ENCODE measurements at places on chromosomes 7 and 10.
A peak's percentile ranks its signal among the peaks of the same experiment; 100 is the strongest.

DNA sequence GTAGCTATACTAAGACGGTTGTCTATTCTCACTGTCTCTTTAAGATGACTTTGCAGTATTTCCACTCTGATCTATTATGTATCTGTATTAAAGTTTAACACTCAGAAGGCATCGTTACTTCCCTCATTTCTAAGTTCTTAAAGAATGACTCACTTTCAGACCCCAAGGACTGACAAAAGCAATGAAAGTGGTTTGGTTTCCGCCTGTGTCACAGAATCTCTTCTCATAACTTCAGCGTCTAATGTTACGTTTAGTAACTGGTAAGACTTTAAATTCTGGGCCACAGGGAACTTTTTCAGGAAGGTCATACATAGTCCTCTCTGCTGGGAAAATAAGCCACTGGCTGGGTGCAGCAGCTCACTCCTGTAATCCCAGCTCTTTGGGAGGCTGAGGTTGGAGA, 892.0 kb upstream of the AUTS2 start:
- no peak for DNase-seq

- DNase-seq, result no peak
Observed at GRCh38 chr10:110613341-110613995, 30.7 kb upstream of the RBM20 start.

GRCh38 chr7:105879782-105880181, 3.4 kb upstream of the ATXN7L1 start:
- no peak for DNase-seq

DNA sequence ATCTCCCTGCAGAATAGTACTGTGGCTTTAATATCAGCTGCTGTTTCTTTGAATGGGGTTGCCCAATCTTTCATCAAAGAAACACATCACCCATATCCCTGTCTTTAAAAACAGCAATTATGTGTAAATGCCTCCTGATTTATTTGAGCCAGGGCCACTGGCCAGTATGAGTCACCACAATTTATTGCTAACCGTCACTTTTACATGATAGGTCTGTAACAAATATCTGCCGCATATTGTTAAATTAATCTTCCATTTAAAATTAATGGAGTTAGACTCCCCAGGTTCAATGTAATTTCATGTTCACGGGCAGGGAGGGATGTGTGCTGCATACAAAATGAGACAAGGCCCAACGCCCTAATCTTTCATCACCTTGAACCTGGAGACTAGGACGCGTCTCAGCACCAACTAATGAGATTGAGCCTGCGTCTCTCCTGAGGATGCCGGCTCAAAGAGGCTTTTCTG, 673.4 kb downstream of the AUTS2 start:
- DNase-seq, result no peak

DNA sequence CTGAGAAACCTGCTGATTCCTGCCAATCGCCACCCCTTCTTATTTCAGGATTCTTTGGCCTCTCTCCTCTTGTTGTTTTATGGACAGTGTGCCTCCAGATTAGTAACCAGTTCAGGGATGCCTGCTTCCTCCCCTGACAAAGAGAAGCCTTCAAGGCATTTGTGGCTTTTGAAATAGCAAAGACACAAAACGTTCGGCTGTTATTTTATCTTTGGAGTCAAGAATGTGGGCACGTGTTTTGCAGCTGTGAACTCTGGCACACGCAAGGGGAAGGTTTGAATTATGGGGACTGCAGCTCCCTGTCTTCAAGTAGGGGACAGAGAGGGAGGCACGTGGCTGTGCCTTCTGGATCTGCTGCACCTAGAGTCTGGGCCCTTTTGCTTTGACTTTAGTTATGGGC, 157.9 kb upstream of the GRB10 start:
- DNase-seq, result no peak

DNA sequence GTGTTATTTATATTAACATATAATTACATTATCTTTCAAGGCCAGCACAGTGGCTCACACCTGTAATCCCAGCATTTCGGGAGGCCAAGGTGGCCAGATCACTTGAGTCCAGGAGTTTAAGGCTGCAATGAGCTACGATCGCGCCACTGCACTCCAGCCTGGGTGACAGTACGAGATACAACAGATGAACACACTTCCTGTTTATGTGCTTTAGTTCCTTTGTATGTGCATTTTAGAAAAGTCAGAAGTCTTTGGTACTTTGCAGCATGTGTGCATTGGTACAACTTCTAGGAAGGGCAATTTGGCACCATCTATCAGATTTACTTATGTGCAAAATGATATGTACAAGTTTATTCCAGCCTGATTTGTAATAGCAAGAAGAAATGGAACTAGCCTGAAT, 13.3 kb downstream of the SLC35G1 start:
- no peak for DNase-seq

- no peak for DNase-seq
Observed at GRCh38 chr7:73521636-73522104, 423 bp downstream of the BAZ1B start.

GRCh38 chr7:85232068-85232467, 45.2 kb upstream of the SEMA3D start:
- no peak for DNase-seq

GRCh38 chr7:13327669-13328068, 640.2 kb downstream of the ARL4A start:
- no peak for DNase-seq

- no peak for DNase-seq
Observed at GRCh38 chr10:12908773-12909172, 92.7 kb downstream of the CCDC3 start.

GRCh38 chr10:5563321-5563961, 38.7 kb downstream of the CALML3 start:
- peak; percentile 8 for DNase-seq

DNA sequence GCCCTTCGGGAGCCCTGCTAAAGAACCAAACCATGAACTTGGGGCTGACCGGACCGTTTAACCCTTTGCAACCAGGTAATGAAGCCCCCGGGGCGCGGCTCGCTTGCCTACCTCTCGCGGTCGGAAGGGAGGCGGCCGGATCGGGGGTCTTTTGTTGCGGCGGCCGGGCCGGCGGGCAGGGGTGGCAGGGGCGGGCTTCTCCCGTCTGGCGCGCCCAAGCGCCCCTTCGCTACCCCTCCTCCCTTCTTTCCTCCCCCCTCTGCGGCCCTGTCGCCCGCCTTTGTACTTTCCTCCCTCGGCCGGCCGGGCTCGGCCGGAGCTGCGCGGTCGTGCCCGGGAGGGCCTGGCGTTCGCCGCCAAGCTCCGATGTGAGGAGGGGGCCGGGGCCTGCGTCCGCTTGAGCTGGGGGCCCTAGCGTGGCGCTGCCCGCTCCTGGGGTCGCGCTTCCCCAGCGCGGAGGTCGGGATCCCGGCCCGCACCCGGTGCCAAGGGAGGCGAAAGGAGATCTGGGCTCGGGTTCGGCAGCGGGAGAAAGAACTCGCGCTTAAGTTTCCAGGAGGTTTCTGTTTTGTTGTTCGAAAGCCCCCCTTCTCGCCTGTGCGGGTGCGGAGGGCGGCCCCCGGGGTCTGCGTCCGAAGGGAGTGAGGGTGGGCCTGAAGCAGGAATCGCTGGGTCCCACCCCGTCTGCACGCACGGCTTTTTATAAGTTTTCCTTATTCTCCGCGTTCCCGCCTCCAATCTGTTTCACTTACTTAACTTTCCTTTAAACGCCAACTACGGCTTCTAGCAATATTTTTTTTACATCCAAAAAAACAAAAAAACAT, 436.8 kb upstream of the GALNT17 start:
- DNase-seq, result peak; percentile 20

DNA sequence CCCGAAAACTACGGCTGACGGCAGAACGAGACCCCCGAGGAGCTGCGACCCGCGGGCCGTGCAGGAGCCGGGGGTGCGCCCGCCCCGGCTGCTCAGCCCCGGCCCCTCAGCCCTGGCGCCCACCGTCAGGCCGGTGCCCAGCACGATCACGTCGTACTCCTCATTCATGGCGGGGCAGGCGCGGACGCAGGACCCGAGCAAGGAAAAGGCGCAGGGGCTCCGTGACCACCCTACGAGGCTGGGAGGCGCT, 218 bp downstream of the GDI2 start:
- no peak for DNase-seq

DNA sequence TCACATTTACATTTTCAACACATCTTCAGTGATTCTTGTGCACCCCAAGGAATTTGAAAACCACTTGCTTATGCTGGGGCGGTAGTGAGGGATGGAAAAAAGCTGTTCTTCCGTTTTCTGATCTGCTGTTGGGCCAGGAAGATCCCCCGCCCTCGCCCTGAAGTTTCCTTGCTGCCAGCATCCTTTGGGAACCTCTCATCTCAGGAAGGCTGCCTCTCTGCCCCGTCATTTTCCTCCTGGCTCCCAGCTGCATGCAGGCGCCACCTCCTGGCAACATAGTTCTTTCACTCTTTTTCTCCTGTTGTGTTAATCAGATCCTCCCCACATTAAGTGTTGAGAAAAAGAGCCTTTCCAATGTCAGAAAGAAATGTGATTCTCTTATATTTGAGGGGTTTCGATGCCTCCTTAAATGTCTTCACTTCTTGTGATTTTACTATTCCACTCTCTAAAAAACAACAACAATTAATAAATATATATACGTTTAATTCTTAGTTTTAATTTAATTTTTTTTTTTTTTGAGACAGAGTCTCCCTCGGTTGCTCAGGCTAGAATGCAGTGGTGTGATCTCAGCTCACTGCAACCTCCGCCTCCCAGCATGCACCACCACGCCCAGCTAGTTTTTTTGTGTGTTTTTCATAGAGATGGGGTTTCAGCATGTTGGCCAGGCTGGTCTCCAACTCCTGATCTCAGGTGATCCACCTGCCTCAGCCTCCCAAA, 122.9 kb downstream of the RALA start:
- DNase-seq, result peak; percentile 78

- DNase-seq, result no peak
Observed at GRCh38 chr7:141960687-141961422, 12.7 kb downstream of the TAS2R38 start.

DNA sequence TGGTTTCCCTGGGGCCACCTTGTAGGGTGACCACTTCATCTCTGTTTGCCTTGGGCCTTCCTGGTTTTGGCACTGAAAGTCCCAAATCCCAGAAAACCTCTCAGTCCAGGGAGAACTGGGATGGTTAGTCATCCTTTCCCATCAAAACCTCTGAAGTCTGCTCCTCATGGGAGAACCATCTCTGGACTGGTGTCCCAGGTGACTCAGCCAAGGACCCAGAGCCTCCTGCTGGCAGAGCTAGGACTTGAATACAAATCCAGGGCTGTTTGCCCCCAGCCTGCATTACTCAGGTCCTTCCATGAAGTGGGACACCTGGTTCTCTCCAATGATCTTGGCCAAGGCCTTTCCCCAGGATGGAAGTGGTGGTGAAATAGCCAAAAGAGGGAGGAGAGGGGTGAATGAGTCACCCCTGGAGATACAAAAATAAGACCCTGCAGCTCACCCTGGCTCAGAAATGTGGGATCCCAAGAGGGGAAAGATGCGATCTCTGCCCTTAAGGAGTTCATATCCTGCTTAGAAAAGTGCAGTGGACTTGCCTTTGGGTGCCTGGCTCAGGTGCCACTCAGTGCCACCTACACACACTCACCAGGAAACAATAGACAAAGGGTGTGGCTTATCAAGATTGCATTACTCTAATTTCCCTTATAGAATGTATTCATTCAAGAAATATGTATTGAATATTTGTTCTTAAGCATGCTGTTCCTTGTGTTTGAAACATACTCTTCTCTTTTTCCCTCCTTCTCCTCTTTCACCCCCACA, 22.0 kb downstream of the ADRA2A start:
- DNase-seq, result peak; percentile 31

GRCh38 chr10:69766161-69766910, 35.4 kb upstream of the COL13A1 start:
- no peak for DNase-seq

DNA sequence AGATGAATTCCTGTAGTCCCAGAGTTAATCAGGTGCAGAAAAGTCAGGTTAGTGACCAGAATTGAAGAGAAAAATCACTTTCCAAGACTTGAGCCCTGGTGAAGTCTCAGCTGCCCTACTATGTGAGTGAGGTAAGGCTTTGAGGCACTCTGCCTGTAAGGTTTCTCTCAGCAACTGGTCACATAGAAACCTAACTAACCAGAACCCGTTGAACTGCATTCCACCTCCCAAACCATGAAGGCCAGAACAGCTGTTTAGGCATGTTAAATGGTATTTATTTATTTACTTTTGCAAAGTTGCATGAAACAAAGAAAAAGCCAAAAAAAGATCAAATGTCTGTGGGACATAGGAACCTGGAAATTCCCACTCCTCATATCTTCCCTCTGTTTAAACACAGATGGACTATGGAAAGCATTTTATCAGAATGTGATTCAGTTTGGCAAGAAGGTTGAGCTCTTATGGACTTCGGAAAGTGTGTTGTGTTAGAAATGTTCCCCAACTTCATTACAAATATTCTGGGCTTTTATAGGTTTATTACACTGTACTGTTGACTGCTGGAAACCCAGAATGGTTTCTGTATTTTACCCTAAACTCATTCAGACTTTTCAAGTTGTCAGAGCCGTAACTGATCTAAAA, 12.8 kb upstream of the GPR85 start:
- DNase-seq, result no peak

- DNase-seq, result peak; percentile 38
Observed at GRCh38 chr10:14751014-14751896, 23.4 kb downstream of the FAM107B start.

DNA sequence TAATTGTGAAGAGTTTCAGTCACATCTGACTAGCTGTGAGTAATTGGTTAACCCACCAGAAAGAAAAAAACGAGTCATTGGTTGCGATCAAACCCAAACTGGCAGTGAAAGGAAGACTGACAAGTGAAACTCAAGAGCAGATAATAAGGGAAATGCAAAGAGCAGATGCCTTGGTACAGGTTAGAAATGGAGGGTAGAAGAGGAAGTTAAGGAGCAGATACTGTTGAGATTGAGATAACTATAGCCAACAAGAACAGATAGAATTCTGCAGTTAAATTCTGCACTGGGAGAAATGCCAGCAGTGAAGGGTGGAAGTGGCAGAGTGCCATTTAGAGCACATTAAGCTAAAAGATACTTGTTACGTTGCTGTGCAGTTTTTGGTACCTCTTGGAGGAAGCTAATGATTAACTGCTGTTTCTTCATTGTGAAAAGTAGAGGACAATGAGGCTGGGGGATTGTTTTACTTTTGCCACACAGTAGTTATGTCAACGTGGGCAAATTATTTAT, 65.8 kb downstream of the CDK13 start:
- DNase-seq, result peak; percentile 31

GRCh38 chr7:55046582-55047342, 27.9 kb downstream of the EGFR start:
- peak; percentile 64 for DNase-seq

- DNase-seq, result no peak
Observed at GRCh38 chr10:116272440-116273283, at the start of gene GFRA1. TSS of gene GFRA1 (minus strand) at chr10:116273206. CDS start at chr10:116272029, 1,177 bp downstream.

- DNase-seq, result no peak
Observed at GRCh38 chr7:22151901-22152300, 205.1 kb downstream of the RAPGEF5 start.
